ENCODE measurements at places on chromosomes 3 and 15. TPM values are rescaled to one million over a fixed set of nuclear protein-coding genes. Genes with fewer than 3 reads are reported as not detected.

Gene FAM240A
- polyA plus RNA-seq = 0.37 TPM

Gene GP9
- 0.02 TPM for polyA plus RNA-seq

Gene IL17RE
- 3.6 TPM for polyA plus RNA-seq

Gene GABRR3
- polyA plus RNA-seq = 0.02 TPM

Gene UROC1
- 0.07 TPM for polyA plus RNA-seq
